ENCODE measurements at places on chromosomes 3 and 15.

DNA sequence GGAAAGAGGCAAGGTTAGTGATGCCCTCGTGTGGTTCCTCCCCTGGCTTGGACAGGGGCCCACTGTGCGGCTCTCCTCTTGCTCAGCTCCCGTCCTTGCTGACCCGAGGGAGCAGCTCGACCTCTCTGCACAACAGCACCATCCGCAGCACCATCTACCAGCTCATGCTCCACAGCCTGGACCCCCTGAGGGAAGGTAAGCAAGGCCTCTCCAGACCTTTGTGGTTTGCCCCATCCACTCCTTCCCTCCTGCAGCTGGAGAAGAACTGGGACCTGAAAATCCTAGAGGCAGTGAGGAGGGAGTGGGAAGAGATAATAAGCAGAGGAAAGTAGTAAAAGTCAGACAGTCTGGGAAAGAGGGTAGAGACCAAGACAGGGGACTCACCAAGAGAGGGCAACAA, 17.8 kb downstream of the SLC24A1 start:
- DNase-seq: no peak

DNA sequence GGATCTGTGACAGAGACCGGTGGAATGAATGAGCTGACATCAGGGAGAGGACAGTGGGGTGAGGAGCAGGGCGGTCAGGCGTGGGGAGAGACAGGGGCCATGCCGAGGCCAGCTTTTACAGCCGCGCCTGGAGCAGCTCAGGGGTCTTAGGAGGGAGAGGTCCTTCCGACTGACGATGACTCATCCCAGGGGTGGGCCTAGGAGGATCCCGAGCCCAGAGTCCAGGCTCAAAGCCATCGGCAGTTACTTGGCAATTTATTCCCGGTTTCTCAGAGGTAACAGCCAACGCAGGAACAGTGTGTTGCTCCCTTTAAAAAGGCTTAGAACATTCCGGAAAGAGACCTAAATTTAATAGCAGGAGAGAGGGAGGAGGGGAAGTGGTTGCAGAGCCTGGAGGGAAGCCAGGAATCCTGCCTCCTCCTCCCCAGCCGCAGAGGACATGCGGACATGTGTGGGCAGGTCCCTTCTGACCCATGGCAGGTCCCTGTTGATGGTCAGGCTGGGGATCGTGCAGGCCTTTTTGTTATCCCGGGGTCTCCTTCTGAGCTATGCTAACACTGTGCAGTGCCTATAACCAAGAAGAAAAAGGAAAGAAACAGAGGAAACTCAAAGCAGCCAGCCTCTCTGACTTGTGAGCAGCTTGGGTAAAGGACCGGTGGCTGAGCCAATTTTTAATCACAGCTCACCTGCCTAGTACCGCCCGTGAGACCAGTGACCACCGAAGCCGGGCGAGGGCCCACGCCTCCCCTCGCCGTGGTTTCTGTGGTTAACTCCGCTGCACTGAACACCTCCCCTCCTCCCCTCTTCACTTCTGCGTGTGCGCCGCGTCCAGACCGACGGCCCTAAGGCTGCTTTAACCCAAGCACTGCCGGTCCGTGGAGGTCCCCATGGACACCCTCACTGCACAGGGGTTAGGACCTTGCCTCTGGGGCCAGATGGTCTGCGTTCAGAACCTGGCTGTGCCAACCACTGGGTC, 392.4 kb upstream of the PROK2 start:
- no peak for DNase-seq

DNA sequence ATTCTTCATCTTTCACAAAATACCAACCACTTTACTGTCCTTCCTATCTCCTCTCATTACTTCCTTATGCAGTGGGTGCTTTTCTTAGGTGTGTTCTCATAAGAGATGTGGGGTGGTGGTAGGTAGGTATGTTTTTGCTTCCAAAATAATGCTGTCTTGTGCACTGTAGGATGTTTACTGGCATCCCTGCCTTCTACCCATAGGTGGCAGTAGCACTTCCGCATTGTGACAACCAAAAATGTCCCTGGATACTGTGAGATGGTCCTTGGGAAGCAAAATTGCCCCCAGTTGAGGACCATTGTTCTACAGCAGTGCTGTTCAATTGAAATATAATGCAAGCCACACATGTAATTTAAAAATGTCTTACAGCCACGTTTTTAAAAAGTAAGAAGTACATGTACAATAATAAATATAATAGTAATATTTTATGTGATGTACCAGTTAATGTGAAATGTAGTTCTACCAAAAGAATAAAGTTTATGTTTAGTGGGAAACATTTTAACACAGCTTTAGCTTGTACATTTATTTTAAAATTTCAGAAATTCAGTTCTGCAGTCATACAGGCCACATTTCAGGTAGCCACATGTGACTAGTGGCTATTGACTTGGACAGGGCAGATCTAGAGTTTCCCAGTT, 75.2 kb downstream of the NEO1 start:
- no peak for DNase-seq

GRCh38 chr3:8987226-8987625, 24.0 kb upstream of the RAD18 start:
- no peak for DNase-seq

DNA sequence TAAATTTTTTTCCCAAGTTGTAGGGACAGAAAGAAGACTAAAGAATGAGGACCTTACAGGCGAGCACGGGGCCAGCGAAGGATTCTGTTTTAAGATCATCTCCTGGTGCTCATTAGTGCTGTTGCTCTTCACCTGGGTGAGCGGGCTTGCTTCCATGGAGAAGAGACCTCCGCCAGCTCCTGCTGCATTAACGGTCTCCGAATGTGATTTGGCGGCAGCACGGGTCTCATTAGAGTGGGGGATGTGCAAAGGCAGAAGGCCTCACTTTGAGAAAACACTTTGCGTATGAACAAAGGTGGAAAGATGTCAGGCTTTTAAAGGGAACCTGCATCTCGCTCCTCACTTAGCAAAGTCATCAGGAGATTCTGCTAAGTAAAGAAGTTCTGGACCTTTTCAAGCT, 753.4 kb upstream of the CFAP20DC start:
- no peak for DNase-seq

- DNase-seq: no peak
Measured at GRCh38 chr3:149473357-149474249, 894 bp upstream of the TM4SF4 start.

- DNase-seq: no peak
Measured at GRCh38 chr3:53113293-53114010, 16.8 kb downstream of the RFT1 start.

DNA sequence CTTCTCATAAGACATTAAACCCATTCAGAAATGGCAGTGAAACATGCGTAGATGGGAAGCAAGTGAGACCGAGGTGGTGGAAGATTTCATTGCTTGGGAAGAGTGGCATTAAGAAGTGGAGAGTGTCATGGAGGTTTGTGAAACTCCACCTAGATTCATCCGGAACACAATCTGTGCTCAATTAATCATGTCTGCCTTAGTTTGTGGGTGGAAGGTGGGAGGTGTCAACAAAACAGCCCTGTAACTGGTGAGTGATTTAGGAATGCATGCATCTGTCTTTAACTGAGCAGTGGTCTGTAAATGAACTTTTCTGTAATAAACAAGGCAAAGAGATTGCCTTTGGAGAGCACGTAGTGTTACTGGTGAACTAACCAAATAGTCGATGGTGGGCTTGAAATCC, 113.7 kb downstream of the WNT5A start:
- no peak for DNase-seq

- DNase-seq: no peak
Measured at GRCh38 chr3:5709714-5710113, 522.2 kb downstream of the EDEM1 start.

GRCh38 chr3:128296469-128297251, 143.4 kb downstream of the EEFSEC start:
- peak; percentile 54 for DNase-seq

DNA sequence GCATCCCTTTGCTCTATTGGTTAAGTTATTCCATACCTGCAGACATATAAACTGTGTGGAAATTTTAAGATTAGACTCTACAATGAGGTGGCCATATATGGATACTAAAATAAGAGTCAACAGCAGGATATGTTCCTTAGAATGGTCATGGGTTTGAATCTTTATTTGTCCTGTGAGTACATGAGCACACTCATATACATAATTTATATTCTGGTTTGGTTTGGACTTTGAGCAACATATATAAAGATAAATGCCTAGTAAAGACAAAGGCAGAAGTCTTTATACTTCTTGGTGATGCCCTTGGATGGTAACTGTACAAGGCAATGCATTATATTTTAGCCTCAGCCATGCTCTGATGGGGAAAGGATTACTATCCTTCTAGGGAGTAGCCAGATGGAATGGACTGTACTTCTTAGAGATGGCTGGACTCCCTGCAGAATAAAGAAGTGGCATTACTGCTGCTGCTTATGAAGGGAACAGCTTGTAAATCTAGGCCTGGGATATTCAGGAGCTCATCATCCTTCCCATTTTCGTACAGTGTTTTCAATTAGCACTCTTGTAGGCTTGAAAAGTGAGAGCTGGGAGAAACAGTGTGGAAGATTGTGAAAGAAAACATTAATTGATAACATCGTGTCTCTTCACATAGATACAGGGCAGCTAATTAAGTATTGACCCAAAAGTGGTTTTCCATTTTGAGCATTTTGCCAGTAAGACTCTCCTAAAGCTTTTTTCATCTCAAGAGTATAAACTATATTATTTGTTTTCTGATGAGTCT, 60.4 kb downstream of the HMG20A start:
- no peak for DNase-seq

DNA sequence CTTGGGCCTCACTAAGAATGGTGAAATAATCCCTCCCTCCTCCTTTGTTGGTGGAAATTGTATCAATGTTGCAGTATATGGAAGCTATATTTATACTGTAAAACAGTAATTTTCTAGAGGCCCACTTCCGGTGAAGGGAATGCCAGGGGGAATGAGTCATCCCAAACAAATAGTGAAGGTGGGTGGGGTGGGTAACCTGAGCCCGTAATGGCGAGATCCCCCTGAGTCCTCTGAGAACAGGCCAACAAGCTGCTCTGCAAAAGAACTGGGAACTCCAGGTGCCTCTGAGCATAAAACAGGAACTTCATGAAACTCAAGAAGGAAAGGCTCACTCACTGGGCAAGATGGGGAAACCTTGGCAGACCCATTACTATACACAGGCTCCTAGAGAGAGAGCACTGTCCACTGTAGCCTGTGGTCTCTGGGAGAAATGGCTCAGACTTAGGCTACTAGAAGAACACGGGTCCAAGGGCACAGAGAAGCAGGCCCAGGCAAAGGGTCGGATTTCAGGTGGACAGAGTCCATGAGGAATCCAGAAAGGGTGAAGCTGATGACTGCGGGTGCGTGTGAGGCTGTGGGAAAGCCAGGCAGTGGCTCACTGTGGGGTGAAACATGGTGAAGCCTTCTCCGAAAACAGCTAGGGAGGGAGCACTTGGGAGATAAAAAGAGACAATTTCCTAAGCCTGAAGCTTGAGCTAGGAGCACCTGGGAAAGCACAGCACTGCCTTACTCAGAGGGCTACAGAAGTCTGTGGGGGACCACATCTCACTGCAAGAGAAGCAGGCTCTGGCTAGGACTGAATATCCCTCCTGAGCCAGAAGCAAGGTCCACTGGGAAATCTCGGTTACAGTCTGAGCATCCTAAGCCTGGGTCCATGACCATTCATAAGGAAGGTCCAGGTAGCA, 19.8 kb downstream of the LARP6 start:
- DNase-seq: no peak

GRCh38 chr3:72661115-72661457, 187.2 kb downstream of the SHQ1 start:
- DNase-seq: no peak

- no peak for DNase-seq
Measured at GRCh38 chr3:129936757-129937156, 37.8 kb upstream of the TRH start.

DNA sequence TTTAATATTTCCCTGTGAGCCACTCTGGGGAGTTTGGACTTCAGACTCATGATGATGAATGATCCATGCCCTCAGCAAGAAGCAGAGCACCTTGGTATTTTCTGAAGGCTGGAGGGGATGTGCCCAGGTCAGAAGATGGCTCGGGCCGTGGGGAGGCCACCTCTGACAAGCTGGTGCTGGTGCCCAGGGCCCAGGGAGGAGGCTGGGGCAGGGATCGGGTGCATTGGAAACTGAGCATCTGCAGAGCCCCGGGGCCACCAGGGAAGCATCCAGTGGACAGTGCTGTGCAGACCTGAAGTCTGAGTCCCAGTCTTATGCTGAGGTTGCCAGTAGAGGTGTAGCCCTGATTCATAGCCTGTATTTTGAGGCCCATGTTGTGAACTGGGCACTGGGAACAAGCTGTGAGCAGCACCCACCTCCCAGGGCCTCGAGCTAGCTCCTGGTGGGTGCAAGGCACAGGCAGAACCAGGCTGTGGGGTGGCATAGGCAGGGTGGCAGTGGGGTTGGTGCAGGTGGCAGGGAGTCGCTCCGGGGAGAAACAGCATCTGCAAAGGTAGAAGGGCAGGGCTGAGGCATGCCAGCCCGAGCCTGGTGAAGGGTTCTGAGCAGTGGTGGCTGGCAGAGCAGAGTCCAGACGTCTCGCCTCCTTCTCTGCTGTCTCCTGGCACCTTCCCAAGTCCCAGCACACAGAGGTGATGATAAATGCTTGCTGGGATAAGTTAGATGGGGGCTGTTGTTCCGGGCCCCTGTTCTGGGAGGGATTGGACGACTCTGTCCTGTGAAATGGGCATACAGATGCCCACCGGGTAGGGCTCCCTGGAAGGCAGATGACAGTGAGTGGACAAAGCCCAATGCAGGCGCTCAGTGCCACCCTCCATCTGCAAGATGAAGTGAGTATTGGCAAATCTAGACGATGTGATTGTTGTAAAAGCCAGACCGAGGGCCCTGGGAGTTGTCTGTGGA, 10.6 kb downstream of the DNAJB8 start:
- no peak for DNase-seq

- DNase-seq: no peak
Measured at GRCh38 chr3:32820971-32821685, 3.3 kb downstream of the TRIM71 start.

DNA sequence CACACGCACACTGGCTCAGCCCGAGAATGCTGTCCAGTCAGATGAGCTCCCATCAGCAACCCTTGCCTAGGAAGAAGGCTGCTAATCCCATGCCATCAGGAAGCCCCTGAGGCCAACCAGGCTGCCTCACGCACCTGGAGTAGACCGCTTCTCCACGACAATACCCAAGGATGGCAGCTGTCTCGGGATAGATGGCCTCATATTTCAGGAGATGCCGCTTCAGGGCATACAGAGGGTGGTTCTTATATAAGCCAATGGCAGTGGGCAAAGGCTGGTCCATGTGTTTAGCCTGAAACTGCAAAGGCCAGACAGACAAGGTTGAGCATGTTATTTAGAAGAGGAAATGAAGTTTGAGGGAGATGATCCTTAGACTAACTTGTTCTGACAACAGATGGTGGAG, 22.2 kb downstream of the XPC start:
- peak; percentile 28 for DNase-seq

- no peak for DNase-seq
Measured at GRCh38 chr3:3200632-3201212, 21.2 kb upstream of the CRBN start.

GRCh38 chr3:23422517-23422851, 219.4 kb downstream of the UBE2E2 start:
- no peak for DNase-seq

DNA sequence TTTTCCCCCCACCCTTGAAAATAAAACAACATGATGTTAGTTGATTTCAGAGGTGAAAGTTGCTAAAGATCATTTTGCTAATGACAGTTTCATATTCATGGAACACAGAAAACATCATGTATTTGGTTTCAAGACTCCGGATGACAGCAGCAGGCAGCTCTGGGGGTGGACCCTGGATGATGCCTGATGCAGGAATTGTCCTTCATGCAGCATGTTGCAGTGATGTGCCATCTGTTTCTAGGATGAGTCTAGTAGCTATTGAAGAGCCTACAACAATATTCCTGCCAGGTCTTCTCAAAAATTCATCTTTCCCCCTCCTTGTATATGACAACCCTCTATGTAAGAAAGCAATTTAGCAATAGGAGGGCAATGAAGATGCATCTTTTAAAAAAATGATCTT, 108.3 kb downstream of the SV2B start:
- no peak for DNase-seq

- peak; percentile 87 for DNase-seq
Measured at GRCh38 chr3:51686512-51687215, 15.6 kb downstream of the TEX264 start.

All from activated CD8-positive, alpha-beta memory T cell treated with anti-CD3 and anti-CD28 coated beads for 24 hours (primary cell).